Adrenal gland (tissue), 19 donors: ENCODE measurements at places on chromosomes 1 and 21.

DNA sequence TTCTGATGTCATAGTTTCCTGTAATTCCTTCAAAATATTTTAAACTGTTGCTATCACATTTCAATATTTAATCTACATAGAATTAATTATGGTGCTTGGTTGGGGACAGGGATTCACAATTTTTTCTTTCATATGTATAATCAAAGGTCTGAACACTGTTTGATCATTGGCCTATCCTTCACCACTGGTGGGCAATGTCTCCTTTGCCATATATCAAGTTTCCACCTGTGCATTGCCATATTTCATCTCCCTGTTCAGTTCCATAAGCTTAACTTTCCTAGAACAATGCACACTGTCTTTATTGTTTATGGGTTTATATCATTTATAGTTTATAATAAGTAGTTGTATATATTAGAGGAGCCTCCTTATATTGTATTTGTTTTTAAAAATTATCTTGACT is 374.9 kb upstream of the PTBP2 start:
- no peaks in the 10 kb centered on the region for H3K36me3 ChIP-seq
- no peak for DNase-seq
- H3K4me1 ChIP-seq, result no peaks in the 10 kb centered on the region
- H3K27ac ChIP-seq, result no peak overlapping the region

DNA sequence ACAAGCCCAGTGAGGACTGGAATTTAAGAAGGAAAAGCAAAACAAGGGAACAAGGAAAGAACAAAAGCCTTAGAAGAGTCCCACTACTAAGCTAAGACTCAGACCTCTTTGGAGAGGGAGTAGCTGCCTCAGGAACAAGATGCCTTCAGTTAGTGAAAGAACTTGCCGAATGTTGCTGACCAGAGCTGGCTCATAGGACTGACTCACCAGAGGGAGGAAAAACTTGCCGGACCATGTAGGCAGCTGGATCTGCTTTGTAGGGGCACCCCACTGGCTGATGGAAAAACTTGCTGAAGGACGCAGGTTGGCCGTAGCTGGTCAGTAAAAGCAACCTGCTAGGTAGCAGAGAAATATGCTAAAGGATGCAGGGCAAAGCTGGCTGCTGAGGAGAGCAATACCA is 15.3 kb upstream of the ZSWIM5 start:
- no peaks in the 10 kb centered on the region for H3K4me1 ChIP-seq
- H3K27ac ChIP-seq, result no peak overlapping the region
- no peak for DNase-seq
- H3K36me3 ChIP-seq, result no peaks in the 10 kb centered on the region
- no peak overlapping the region for H3K4me3 ChIP-seq

DNA sequence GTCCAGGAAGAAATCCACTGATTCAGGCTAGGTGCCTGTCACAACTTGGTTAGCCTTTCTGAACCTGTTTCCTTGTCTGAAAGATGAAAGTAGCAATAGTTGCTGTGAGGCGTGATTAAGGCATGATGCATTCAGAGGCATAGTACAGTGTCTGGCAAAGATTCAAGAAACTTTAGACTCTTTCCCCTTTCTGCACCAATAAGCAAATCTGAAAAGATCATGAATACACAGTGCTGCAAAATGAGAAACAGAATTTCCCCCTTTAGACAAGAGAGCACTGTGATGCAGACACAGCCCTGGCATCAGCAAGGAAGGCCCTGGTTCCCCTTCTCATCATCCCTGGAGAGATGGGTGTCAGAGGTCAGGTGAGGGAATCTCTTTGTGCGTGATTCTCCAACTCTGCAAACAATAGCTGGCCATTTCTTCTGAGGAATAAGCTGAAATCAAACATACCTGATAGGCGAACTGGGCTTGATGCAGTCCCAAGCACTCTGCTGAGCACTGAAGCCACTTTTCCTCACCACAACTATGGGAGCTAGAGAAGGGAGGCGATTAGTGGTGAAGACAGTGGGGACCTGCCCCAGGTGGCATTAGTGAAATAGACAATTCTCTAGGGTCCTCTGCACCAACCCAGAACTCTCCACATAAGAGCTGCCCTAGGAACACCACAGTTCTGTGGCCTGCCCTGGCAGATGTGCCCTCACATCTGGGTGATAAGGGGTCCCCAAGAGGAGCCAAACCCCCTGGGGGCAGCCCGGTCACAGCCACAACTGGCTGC is 41.7 kb downstream of the ITPKB start:
- no peak overlapping the region for H3K4me3 ChIP-seq
- peak overlapping the region; percentile 29 for H3K27ac ChIP-seq
- no peaks in the 10 kb centered on the region for H3K36me3 ChIP-seq
- no peaks in the 10 kb centered on the region for H3K27me3 ChIP-seq

- H3K4me1 ChIP-seq, result no peaks in the 10 kb centered on the region
- DNase-seq, result no peak
- no peak overlapping the region for H3K4me3 ChIP-seq
- peaks cover under 1% of the 10 kb centered on the region for H3K27me3 ChIP-seq
- no peak overlapping the region for H3K27ac ChIP-seq
- no peaks in the 10 kb centered on the region for H3K36me3 ChIP-seq
Measured at GRCh38 chr21:34687065-34687464, 18.3 kb downstream of the CLIC6 start.

GRCh38 chr1:53470155-53470554 is 11.0 kb downstream of the DMRTB1 start:
- H3K27me3 ChIP-seq, result no peaks in the 10 kb centered on the region
- H3K4me1 ChIP-seq, result no peaks in the 10 kb centered on the region
- no peaks in the 10 kb centered on the region for H3K36me3 ChIP-seq
- no peak overlapping the region for H3K27ac ChIP-seq
- H3K4me3 ChIP-seq, result no peak overlapping the region
- peak; percentile 31 for DNase-seq

DNA sequence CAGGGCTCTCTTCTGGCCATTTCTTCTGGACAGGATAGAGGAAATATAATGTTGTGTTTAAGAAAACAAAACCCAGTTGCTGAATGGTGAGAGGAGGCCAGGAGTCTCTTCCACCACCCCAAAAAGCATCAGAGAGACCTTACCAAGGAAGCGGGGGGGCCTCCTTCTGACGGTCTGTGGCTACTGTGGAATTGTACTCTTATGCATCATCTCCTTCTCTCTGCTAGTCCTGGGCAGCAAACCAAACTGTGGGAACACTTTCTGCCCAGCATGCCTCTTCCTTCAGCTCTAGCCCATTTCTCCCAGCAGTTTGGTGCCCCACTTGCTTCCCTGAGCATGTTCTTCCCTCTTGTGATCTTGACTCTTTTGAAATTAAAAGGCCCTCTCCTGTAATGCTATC is 157.7 kb downstream of the HHIPL2 start:
- H3K36me3 ChIP-seq, result no peaks in the 10 kb centered on the region
- no peak overlapping the region for H3K27ac ChIP-seq
- H3K27me3 ChIP-seq, result no peaks in the 10 kb centered on the region

- peak; percentile 35 for DNase-seq
- no peaks in the 10 kb centered on the region for H3K36me3 ChIP-seq
- H3K27me3 ChIP-seq, result no peaks in the 10 kb centered on the region
- no peak overlapping the region for H3K4me3 ChIP-seq
- H3K4me1 ChIP-seq, result peaks cover 21% of the 10 kb centered on the region
- no peak overlapping the region for H3K27ac ChIP-seq
Measured at GRCh38 chr1:204323887-204324286, 35.8 kb downstream of the PLEKHA6 start.

GRCh38 chr1:24957808-24958752 is 28.0 kb upstream of the RUNX3 start:
- no peak for DNase-seq
- no peak overlapping the region for H3K4me3 ChIP-seq
- H3K36me3 ChIP-seq, result no peaks in the 10 kb centered on the region
- H3K4me1 ChIP-seq, result no peaks in the 10 kb centered on the region
- no peaks in the 10 kb centered on the region for H3K27me3 ChIP-seq

DNA sequence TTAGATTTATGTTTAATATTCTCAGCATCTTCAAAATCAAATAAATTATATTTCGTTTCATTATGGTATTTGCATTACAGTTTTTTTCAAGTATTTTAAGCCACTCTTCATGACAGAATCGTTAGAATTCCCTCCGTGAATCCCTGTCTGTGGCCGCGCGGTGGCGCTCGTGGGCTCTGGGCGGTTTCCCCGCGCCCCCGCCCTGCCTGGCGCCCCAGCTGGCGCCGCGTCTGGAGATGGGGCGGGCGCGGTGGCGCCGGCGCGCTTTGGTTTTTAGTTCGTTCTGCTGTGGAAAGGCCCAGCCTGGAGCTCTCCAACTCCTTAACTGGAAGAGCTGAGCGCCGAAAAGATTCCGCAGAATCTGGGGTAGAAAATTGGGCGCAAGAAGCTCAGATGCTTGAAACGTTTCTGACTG is 25.7 kb downstream of the PRMT2 start:
- peaks cover 3% of the 10 kb centered on the region for H3K36me3 ChIP-seq
- no peaks in the 10 kb centered on the region for H3K27me3 ChIP-seq
- no peak overlapping the region for H3K4me3 ChIP-seq
- no peak overlapping the region for H3K27ac ChIP-seq
- DNase-seq, result peak; percentile 56
- no peaks in the 10 kb centered on the region for H3K4me1 ChIP-seq

GRCh38 chr1:178727014-178727895 is 2.2 kb downstream of the RALGPS2 start:
- H3K36me3 ChIP-seq, result no peaks in the 10 kb centered on the region
- no peak for DNase-seq
- peaks cover 15% of the 10 kb centered on the region for H3K4me1 ChIP-seq
- H3K4me3 ChIP-seq, result no peak overlapping the region
- peak overlapping the region; percentile 85 for H3K27ac ChIP-seq

DNA sequence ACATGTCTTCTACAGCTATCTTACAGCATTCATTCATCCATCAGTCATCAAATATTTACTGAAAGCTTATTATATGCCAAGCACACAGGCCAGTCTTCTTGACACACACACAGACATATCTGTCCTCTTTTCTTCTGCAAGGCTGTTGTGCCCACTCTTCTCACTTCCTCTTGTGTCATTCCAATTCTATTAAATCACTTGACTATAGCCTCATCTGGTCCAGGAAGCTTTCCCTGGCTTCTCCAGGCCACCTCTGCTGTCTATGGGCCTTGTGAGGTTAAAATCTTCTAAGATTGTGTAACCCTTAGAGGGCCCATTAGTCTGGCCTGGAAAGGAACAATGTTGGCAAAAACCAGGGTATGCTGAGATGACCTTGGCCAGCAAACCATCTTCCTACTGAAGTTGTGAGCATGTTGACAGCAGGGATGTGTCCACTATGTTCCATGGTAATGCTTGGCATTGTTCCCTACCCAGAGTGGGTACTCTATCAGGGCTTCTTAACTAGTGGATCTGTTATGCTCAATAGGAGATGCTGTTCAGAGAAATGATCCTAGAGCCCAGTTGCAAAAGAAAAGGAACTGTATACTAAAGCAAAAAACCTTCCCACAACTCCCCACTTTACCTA is 5.3 kb downstream of the TRAF3IP3 start:
- no peaks in the 10 kb centered on the region for H3K4me1 ChIP-seq
- H3K4me3 ChIP-seq, result no peak overlapping the region
- no peaks in the 10 kb centered on the region for H3K36me3 ChIP-seq
- no peak overlapping the region for H3K27ac ChIP-seq
- DNase-seq, result no peak

- DNase-seq, result no peak
- no peak overlapping the region for H3K27ac ChIP-seq
- no peak overlapping the region for H3K4me3 ChIP-seq
- H3K27me3 ChIP-seq, result no peaks in the 10 kb centered on the region
- no peaks in the 10 kb centered on the region for H3K4me1 ChIP-seq
- no peaks in the 10 kb centered on the region for H3K36me3 ChIP-seq
Measured at GRCh38 chr1:35656863-35657232, 15.5 kb upstream of the PSMB2 start.

DNA sequence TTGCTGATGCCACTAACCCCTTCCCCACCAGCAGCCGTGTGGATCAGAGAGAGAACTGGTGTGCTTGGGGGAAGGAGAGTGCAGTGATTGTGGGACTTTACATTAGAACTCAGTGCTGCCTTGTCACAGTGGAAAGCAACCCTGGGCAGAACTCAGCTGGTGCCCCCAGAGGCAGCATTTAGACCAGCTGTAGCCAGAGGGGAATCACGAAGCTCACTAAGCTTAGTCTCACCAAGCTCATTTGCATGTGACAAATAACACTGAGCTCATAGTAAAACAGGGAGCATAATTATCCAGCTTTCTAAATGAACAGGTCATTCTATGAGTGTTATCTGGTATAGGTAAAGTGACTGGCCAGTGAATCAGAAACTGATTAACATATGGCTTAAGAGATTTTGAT is 9.8 kb upstream of the SMAP2 start:
- no peak for DNase-seq
- H3K4me1 ChIP-seq, result no peaks in the 10 kb centered on the region
- peaks cover 6% of the 10 kb centered on the region for H3K27me3 ChIP-seq
- no peak overlapping the region for H3K27ac ChIP-seq
- no peaks in the 10 kb centered on the region for H3K36me3 ChIP-seq

DNA sequence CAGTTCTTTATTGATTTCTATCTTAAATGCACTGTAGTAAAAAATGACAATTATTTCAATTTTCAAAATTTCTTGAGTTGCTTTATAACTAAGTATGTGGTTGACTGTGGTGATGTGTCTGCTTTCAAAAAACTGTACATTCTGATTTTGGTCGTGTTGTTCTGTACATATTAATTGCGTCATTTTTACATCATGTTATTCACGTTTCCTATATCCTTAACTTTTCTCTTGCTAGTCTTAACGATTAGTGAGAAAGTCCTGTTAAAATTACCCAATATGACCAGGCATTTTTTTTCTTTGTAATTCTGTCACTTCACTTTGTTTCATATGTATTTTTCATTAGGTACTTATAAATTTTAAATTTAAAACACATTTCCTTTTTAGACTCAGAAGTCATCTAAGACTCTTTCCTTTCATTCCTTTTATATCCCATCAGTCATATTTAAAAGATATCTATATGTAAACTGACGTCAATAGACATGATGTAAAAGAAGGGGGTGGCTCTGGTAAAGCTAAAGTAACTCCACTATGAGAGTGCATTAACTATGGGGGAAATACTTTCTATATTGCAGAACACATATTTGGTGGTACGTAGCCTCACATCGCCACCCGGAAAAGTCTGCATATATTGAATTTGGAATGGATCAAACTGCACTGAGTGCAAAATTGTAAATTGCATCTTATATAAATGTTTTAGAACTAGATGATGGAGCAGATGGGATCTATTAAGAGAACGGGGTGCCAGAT is 1.1 kb upstream of the COA6 start:
- H3K27me3 ChIP-seq, result no peaks in the 10 kb centered on the region
- no peak overlapping the region for H3K27ac ChIP-seq
- H3K4me1 ChIP-seq, result peaks cover 18% of the 10 kb centered on the region
- no peak overlapping the region for H3K4me3 ChIP-seq
- DNase-seq, result no peak

- no peak for DNase-seq
- no peak overlapping the region for H3K27ac ChIP-seq
- H3K27me3 ChIP-seq, result no peaks in the 10 kb centered on the region
- H3K4me1 ChIP-seq, result peaks cover 19% of the 10 kb centered on the region
Measured at GRCh38 chr1:155379631-155380090, 59.0 kb downstream of the RUSC1 start.
